Right ventricle myocardium inferior (tissue), 1 donor: ENCODE measurements at places on chromosomes 16 and 17.
A peak's percentile ranks its signal among the peaks of the same experiment; 100 is the strongest.

- DNase-seq, result no peak
Observed at GRCh38 chr16:23375643-23376042, 73.5 kb downstream of the SCNN1B start.

- DNase-seq, result no peak
Observed at GRCh38 chr16:72313903-72314302, 141.9 kb upstream of the PMFBP1 start.

GRCh38 chr17:36198831-36199465 is 2.4 kb upstream of the CCL3L1 start:
- no peak for DNase-seq

DNA sequence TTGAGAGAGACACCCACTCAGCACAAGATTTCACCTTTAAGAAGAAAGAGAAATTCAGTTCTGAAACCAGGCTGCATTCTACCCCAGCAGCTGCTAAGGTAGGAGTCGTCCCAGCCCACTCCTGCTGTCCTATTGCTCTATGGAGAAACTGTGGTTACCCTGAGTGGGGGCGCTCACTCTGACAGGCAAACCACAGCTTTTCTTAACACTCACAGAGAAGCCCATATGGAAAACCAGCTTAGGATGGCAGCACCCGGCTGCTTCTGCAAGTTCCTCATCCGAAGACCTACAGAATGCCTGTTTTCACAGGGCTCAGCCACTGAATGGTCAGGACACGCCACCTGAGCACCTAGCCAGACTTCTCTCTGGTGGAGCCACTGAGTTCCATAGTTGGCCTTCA is 7.5 kb downstream of the ATP5PD start:
- no peak for DNase-seq

- DNase-seq, result no peak
Observed at GRCh38 chr17:37051833-37052232, 103.1 kb downstream of the AATF start.

DNA sequence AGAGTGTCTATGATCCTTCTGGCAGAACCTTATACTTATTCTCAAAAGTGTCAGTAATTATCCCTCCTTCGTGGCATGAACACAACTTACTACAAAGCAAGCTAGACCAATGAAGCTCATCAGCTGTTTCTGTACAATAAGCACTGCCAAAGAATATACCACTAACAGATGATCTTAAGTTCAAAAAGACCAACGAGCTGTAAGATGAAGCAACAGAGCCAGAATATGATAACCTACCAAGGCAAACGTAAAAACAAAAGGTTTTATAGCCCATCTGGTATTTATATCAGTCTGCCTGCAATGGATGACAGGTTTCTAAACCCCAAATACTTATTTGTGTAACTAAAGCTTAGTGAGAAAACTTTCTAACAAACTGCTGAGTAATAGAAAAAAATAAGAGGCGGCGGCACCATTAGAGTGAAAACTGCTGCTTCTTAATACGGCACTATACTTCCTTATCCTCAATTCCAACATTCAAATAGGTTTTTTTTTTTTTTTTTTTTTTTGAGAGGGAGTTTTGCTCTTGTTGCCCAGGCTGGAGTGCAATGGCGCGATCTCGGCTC is 22.1 kb downstream of the NME2 start:
- no peak for DNase-seq

DNA sequence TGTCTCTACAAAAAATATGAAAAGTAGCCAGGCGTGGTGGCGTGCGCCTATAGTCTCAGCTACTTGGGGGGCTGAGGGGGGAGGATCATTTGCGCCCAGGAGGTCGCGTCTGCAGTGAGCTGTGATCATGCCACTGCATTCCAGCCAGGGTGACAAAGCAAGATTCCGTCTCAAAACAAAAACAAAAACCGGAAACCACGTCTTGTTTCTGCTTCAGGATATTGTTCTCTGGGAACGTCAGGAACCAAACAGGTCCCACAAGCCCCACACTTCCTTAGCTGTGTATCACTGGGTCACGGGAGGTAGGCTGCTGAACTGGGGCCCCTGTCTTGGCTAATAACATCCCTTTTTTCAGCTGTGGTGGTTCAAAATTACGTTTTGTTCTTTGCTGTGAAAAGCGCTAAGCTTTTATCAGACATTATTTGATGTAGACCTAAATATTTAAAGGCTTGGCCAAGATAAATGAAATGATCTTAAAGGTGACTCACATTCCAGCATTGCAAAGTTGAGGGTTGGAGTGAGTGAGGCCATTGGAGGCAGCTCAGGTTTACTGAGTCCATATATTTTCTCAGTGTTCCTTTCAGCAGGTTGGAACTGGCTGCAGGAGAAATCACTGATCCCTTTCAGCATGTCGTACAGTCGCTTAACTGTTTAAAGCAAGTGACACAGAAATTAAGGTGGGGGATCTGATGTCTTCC is 16.4 kb upstream of the SEC14L1 start:
- DNase-seq, result no peak

- DNase-seq, result no peak
Observed at GRCh38 chr16:48413272-48413671, 28.1 kb upstream of the SIAH1 start.

DNA sequence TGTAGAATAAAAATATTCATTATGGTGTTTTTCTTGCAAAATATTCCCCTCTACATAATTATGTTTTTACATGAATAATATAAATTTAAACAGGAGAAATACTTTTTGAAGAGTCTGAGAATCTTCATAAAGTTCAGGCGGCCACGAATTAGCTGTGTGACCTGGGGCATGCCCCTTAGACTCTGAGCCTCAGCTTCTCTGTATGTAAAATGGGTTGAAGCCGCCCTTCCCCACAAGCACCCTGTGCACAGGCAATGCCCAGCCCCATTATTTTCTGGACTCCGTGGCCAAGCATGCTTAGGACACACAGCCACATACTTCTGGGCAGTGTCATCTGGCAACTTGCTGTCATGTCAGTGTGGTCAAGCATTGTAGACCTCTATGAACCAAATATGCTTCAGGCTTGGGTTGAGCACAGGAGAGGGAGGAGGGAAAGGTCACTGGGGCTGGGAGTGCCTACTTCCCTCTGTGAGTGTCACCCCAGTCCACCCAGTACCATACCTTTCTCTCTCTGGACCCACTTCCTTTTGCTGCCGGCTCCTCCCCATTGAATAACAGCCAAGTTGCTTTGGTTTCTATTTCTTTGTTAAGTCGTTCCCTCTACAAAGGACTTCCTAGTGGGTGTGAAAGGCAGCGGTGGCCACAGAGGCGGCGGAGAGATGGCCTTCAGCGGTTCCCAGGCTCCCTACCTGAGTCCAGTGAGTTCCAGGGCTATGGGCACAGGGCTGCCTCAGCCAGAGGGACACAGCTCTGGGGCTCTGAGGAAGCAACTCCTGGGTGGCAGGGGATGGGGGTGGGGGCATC is at the start of gene LGALS9:
Gene LGALS9 (plus strand): TSS at position 582 of the 804 bp plus-strand sequence. CDS start 78 bp downstream, at position 660.
- no peak for DNase-seq

- no peak for DNase-seq
Observed at GRCh38 chr16:4157376-4157825, 41.2 kb upstream of the ADCY9 start.

GRCh38 chr16:85616607-85617321 is 3.6 kb downstream of the GSE1 start:
- DNase-seq, result no peak

DNA sequence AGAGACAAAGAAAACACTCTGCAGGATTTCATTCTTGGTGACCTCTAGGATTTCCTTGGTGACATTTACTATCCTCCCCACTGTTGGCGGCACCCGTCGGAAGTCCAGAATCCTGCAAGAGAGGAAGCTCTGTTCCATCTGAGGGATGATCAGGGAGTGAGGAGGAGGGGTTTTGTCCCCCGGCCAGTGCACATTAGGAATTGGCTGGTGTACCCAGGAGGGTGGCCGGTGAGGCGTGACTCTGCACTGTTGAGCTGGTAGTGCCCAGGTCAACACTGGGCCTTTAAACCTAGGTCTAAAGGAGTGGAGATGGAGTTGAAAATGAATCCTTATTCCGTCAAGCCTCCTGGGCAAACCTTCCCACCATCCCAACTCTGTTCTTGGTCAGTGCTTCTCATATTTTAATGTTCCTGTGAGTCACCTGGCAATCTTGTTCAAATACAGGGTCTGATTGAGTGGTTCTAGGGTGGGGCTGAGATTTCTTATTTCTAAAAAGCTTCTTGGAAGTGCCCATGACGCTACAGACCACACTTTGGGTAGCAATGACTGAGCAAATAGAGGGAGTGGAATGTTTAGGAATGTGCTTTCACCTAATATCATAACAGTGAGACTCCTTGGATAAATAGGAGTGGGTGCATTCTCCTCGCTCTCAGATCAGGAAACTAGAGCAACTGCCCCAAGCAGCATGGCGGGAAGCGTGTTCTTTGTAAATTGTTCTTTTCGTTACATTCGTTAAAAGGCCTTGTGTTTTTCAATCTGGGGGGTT is 30.7 kb downstream of the PRKAR1A start:
- DNase-seq, result peak; percentile 41

GRCh38 chr17:42893359-42893758 is 7.2 kb upstream of the G6PC1 start:
- no peak for DNase-seq
